ENCODE measurements at places on chromosomes 1 and 21.
A peak's percentile ranks its signal among the peaks of the same experiment; 100 is the strongest.

DNA sequence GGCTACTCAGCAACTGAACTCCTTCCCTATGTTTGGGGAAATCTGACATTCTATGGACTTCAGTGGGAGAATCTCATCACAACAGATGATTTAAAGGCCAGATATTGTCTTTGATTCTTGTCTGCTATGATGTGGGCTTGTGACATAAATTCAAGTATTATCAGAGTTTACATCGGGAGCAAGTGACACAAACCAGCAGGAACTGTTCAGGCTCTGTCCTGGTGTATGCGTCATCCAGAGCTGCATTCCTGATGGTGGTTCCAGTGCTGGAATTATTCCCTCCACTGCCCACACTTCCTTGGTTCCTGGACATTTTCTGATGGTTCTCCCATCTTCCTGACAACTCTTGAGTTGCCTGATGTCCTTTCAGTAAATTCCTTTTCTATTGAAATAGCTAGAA, 10.8 kb upstream of the LSM10 start:
- peak; percentile 55 for DNase-seq

DNA sequence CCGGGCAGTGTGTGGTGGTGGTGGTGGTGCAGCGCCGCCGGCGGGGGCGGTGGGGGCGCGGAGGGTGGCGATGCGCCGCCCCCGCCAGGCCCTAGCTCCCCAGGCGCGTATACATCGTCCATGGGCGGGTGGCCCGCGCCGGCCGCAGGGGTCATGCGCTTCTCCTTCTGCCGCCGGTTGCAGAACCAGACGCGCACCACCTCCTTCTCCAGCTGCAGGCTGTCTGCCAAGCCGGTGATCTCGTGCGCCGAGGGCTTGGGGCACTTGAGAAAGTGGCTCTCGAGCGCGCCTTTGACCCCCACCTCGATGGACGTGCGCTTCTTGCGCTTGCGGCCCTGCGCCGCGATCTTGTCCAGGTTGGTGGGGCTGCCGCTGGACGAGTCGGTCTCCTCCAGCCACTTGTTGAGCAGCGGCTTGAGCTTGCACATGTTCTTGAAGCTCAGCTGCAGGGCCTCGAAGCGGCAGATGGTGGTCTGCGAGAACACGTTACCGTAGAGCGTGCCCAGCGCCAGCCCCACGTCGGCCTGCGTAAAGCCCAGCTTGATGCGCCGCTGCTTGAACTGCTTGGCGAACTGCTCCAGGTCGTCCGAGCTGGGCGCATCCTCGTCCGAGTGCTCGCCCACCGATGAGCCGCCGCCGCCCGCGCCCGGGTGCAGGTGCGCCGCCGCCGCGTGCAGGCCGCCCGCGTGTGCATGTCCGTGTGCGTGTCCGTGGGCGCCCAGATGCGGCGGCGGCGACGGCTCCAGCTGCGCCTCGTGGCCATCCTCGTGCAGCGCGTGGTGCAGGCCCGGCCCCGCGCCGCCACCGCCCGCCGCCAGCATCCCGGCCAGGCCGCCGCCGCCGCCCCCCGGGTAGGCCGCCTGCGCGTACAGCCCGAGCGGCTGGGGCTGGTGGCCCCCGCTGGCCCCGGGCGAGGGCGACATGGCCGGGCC, 926 bp downstream of the POU3F1 start:
- DNase-seq, result no peak

DNA sequence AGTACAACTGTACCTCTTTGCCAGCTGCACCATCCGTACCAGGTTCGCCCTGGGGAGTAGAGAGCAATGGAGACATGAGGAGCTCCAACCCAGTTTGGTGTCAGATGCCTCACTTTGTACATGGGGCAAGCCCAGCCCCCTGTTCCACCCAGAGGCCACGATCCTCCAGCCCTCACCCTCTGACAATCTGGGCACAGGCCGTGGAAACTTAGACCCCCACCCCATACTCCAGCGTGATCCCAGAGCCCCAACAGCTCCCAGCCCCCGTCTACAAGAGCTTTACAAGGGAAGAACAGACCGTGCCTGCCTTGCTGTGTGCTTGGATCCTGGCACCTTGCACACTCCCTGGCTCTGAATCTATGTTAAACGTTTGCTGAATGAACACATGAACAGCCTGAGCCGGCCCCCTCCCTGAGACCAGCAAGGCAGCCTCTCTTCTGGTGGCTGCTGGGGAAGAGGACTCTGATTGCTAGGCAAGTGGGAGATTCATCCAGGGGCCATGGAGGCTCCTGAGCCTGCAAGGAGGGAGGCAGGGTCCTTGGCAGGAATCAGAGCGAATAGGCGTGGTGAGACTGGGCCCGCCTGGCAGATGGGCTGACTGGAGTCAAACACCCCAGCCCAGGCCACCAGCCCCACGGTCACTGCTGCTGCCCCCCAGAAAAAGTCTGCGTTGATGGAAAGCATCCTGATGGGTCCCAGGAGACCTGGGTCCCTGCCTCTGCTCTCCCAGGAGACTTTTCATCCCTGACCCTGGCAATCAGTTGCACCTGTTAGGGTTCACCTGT, 12.5 kb upstream of the PEF1 start:
- DNase-seq, result no peak

GRCh38 chr1:67861856-67862516, 28.7 kb upstream of the GNG12 start:
- no peak for DNase-seq

GRCh38 chr1:22208973-22209378, 66.1 kb upstream of the WNT4 start:
- no peak for DNase-seq

- DNase-seq, result peak; percentile 52
Observed at GRCh38 chr1:95022644-95022926, 50.2 kb downstream of the ALG14 start.

- peak; percentile 19 for DNase-seq
Observed at GRCh38 chr1:185654199-185654951, 79.8 kb upstream of the HMCN1 start.

Measured in LHCN-M2 (cell line).